ENCODE measurements at places on chromosomes 12 and 14. TPM values are rescaled to one million over a fixed set of nuclear protein-coding genes. Genes with fewer than 3 reads are reported as not detected.

DYNLL1 gene
- 194 TPM for total RNA-seq

PGAM5 gene
- total RNA-seq: 16.2 TPM

ACSM4 gene
- not detected for total RNA-seq

SDR9C7 gene
- total RNA-seq: 0.38 TPM

POTEM gene
- total RNA-seq: not detected

SPTB gene
- total RNA-seq: 25.2 TPM

RGS6 gene
- 13.5 TPM for total RNA-seq

WIF1 gene
- total RNA-seq: 284 TPM

NUDT4 gene
- total RNA-seq: 129 TPM

SLC2A3 gene
- 158 TPM for total RNA-seq

KIF21A gene
- total RNA-seq: 118 TPM

LRRC43 gene
- 1.6 TPM for total RNA-seq

STAT6 gene
- 49.9 TPM for total RNA-seq

DENND5B gene
- 61.6 TPM for total RNA-seq

PTHLH gene
- total RNA-seq: 6.7 TPM

All from camera-type eye (tissue), 1 donor.